ENCODE measurements at places on chromosomes 3 and 15.

DNA sequence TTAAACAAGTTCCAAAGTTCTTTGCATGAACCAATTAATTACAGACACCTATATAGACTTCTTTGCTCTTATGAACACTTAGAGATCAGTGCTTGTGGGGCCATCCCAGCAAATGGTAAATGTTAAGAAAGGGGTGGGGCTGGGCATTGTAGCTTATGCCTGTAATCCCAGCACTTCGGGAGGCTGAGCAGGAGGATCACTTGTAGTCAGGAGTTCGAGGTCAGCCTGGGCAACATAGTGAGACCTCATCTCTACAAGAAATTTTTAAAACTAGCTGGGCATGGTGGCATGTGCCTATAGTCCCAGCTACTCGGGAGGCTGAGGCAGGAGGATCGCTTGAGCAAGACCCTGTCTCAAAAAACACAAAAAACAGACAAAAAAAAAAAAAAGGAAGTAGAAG lies 19.4 kb upstream of the STARD5 start:
- no peak for DNase-seq

DNA sequence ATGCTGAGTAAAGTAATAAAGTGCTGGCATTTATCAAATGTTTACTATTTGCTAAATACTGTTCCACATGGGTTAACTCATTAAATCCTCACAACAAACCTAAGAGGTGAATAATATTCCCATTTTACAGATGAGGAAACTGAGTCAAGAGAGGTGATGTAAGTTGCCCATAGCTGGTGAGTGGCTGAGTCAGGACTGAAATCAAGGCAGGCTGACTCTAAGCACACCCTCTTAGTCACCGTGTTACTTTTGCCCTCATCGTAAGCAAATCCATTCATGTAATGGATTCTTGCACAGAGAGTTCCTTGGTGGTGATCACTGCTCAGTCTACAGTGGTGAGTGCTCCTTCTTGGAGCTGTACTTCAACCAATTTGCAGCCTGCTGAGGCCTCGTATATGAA lies 28.9 kb upstream of the PTX3 start:
- no peak for DNase-seq

- DNase-seq = peak; percentile 79
Observed at GRCh38 chr15:51367322-51367976, 26.0 kb downstream of the GLDN start.

- DNase-seq = no peak
Observed at GRCh38 chr15:25600751-25601150, 161.9 kb upstream of the UBE3A start.

DNA sequence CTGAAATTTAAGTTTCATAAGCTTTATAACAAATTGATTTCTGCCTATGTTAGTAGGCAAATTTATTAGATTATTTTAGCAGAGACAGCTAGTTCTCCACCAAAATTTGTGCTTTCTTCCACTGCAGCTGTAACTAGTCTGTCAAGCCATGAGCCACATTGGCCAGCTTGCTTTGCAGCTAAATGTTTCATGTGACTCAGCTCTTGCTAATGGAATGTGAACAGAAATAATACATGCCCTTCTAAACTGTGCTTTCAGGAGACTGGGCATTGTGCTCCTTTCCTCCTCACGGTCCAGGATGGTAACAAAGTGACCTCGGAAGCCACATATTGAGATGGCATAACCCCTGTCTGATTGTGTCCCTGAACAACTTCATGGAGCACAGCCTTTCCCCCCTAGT lies 51.3 kb upstream of the KPNA4 start:
- peak; percentile 60 for DNase-seq

DNA sequence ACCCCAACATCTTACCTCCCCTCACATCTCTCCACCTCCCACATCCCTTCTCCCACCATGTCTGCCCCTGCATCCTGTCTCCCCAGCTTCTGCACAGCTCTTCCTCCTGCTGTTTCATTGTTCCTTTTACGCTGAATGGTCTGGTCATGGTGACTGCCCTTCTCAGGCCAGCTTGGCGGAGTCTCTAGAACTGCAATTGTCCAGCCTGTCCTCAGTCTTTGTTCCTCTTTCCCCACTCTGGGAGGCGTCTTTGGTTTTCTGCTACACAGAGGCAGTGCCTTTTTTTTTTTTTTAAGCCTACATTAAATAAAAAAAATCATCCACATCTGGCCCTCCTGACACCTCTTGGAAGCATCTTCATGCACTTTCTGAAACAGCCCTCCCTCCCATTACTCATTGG lies 49.1 kb upstream of the SEC22A start:
- DNase-seq = no peak

DNA sequence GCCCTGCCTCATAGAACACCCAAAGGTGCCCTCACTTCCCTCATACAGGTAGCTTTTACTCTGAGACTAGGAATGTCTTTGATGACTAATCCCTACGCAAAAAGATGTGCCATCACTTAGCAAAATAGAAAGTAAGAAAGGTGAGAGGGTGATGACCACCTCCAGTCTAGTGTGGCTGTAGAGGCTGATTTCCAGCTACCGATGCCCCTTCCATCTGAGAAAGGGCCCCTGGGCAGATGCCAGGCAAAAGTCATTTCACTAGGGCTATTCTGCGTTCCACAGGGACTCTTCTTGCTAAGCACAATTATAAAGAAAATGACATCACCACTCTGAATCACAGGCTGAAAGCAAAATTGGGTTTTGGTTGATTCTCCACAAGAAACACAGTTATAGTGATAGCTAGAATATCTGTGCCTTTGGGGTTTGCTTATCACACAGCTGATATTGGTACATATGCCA lies 77.4 kb downstream of the RBPMS2 start:
- no peak for DNase-seq

GRCh38 chr15:59873644-59874272 lies 130.4 kb upstream of the FOXB1 start:
- DNase-seq = no peak

DNA sequence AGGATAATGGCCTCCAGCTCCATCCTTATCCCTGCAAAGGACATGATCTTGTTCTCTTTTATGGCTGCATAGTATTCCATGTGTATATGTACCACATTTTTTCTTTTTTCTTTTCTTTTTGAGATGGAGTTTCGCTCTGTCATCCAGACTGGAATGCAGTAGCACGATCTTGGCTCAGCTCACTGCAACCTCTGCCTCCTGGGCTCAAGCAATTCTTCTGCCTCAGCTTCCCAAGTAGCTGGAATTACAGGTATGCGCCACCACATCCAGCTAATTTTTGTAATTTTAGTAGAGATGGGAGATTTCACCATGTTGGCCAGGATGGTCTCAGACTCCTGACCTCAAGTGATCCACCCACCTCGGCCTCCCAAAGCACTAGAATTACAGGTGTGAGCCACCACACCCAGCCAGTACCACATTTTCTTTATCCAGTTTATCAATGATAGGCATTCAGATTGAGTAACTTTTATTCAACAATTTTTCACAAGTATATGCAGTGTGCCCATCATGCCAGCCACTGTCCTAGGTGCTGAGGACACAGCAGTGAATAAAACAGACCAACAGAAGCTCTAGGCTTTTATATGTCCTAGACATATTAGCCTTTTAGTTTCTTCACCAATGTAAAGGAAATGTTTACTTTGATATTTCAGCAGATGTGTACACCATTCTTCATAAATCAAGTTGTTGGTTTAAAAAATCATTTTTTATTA lies 815.2 kb downstream of the FHIT start:
- DNase-seq = no peak

DNA sequence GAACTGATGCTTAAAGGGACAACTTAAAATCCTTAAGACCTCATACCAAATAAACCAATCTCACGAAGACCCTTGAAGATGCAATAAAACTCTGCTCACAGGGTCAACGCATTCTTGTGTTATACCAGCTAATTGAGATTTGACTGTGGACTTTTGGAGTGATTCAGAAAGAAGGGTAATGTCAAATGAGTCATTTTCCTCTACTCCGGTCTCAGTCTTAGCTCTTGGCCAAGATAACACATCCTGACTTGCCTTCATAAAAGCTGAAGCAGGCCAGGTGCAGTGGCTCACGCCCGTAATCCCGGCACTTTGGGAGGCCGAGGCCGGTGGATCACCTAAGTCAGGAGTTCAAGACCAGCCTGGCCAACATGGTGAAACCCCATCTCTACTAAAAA lies 3.8 kb downstream of the PKM start:
- peak; percentile 54 for DNase-seq

DNA sequence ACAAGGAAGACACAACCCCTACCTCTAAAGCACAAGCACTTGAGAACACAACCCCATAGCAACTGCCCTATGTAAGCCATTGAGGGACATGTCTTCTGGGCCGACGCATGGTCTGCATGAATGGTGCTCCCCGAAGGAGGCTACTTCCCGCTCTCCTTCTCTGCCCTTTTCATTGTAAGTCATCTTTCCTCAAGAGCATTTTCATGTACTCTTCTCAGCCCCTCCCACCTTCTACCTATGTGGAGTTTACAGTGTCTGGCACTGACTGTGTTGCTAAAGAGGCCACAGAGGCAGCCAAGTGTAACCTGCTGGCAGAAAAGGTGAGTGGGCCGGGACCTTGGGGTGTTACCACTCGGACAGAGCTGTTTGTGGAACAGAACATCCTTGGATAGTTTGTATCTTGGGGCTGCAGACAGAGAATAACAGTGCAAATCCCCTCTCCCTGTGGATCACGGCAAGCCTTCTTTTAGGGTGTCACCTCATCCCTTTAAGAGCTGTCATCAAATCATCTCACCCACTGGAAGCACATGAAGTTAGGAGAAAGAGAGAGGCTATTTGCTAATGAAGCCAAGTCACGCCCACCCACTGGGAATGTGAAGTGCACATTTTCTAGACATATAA lies 5.6 kb downstream of the AHSG start:
- no peak for DNase-seq

- DNase-seq = no peak
Observed at GRCh38 chr3:101778385-101779046, 495 bp upstream of the NXPE3 start.

DNA sequence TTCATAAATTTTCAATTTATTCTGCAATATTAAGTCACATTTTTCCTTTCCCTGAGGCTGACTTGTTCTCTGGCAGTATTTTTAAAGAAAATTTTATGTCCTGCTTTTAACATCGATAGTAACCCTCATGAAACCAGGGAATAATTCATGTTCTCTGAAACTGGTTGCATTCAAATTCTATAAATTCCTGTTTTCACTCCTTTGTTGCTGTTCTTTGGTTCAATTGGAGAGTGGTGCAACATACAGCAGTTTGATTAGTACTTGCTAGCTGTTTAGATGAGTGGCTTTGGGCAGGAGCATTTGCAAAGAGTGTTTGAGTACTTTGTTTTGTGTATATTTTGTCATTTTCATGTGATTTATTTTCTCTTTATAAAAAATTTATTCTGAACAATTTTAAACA lies 19.2 kb downstream of the ZIC1 start:
- DNase-seq = no peak

- no peak for DNase-seq
Observed at GRCh38 chr3:33380653-33381052, 59.6 kb downstream of the UBP1 start.

DNA sequence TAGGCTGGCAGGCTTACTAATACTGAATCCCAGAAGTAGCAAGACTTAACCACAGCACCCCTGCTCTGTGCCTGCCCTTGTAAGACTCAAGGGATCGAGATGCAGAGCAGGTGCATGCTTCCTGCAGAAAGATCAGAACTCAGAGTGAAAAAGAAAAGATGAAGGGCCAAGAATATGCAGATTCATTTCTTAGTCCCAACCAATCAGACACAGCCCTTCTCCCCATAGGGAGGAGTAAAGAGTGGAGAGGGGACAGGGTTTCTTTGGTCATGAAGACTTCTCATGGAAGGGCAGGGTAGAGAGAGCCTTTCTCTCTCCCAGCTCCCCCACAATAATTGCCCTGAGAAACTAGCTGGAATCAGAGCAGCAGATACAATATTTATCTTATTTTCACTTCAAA lies 105.6 kb upstream of the MB21D2 start:
- no peak for DNase-seq

GRCh38 chr3:133532951-133533350 lies 40.5 kb upstream of the CDV3 start:
- DNase-seq = no peak

GRCh38 chr3:29926378-29926777 lies 645.5 kb downstream of the RBMS3 start:
- no peak for DNase-seq

DNA sequence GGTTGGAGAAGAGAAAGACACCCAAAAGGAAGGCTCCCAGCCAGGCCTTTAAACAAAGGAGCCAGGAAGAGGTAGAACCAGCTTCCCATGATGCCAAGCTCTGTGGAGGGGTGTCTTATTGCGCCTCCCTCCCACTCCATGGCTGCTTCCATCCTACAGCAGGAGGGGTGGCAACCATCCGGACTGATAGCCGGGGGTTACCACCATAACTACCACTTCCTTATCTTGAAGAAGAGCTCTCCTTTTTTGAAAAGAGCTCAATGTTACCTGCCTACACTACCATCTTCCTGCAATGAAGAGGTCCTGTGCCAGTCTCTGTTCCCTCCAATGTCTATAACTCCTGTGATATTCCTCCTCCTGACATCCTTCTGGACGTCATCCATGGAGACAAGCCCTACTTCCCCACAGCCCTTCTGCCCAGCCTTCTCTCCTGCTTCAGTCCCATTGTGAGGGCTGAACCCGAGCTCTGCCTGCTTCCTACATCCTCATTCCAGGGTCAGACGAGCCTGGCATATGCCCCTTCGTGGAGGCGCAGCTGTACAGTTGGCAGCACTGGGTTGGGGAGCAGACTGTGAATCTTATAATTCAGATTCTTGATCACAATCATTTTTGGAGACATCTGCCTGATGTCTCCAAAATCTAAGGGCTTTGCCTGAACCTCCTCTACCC lies 8.5 kb downstream of the CCDC9B start:
- DNase-seq = no peak

DNA sequence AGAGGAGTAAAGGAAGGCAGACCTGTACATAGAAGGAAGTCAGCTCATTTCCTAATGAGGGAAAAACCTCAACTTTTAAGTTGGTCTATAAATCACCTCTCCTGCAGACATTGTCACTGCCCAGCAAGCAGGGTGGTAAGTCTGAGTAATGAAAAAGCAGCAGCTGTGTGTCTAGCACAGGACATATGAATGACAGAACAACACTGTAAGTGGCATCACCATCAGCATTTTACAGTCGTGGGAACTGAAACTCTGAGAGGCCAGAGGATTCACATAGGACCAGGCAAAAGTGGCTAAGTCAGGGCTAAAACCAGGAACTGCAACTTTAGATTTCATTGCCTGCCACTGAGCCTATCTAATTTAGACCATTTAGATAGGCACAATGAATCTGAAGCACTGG lies 235.6 kb downstream of the CLSTN2 start:
- DNase-seq = no peak
